ENCODE measurements at places on chromosomes 5 and 9.

- DNase-seq, result no peak
These were observed 27.7 kb downstream of the ECPAS start for GRCh38 chr9:111456529-111456928.

GRCh38 chr5:55578771-55579170, 44.0 kb upstream of the PLPP1 start:
- DNase-seq, result no peak

DNA sequence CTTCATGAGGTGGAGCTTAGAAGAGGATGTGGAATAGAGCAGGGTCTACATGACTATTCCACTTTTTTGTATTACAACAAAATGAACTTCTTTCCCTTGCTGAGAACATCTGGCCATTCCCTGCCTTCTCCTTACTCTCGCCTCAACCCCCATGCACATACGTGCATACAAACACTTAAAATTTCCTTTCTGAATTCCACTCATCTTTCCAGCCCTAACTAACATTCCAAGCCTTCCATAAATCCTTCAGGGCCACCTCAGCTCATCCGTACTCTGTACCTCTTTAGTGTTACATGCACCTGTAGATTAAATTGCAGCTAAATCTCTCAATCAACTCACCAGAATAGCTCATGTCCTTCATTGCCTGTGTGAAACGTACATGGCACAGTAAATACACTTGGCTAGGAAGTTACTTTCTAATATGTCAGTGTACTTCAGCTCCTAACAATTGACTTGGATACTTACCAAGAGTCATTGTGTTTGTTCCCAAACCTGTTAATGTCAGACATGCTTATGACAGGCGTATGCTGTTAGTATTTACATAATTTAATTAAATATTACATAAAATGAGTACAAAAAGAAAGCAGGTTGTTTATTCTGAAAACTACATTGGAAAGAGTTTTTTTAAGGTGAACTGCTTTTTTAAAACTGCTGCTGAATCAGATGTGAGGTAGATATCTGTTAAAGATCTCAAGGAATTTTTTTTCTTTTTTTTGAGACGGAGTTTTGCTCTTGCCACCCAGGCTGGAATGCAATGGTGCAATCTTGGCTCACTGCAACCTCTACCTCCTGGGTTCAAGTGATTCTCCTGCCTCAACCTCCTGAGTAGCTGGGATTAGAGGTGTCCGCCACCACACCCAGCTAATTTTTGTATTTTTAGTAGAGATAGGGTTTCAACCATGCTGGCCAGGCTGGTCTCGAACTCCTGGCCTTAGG, 55.7 kb downstream of the GLIS3 start:
- DNase-seq, result no peak

DNA sequence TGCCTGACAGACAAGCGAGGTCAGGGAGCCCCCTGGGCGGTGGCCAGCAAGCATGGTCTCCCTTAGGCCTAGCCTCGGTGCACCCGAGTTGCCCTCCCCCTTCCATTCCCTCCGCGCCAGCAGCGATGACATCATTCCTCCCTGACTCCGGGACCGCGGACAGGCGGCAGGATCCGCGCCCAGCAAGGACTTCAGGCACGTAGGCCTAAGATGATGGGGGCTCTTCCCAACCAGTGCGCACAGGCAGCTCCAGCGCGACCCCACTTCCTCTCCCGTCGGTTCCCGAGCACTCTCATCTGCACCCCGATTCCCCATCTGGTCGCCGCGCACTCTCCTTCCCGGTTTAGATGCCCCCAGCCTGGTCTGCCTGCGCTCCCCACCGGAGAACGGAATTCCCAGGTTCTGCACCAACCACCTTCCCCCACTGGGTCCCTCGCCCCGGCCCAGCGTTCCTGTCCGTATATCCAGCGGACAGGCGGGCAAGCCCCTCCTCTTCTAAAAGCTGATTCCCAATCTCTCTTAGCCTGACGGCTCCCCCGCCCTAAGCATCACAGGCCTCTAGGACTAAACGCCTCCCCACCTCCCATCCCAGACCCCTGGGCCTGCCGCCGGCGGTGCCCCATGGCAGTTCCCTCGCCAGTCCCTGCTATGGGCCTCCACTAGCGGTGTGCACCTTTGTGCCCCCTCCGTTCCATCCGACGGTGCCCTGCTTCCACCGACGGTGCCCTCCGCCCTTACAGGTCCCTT, 931 bp downstream of the FAM219A start:
- DNase-seq, result no peak

GRCh38 chr5:66992547-66992946, 204.1 kb downstream of the CD180 start:
- DNase-seq, result no peak

DNA sequence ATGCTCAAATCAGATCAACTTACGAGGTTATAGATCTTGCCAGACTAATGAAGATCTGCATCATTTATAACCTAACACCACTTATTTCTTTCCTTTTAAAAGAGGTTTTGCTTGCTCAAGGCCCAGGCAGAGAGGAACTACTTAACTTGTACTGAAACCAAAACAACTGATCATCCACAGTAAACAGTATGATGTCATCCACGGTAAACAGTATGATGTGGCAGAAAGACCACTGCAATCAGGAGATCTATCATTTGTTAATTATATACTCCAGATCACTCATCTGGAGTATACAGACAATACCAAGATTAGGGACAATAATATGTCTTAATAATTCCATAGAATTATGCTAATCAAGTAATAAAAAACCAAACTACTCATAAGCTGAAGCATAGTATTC, 116.8 kb downstream of the ADAMTS6 start:
- no peak for DNase-seq

GRCh38 chr5:131230406-131230805, 33.4 kb upstream of the CDC42SE2 start:
- no peak for DNase-seq

GRCh38 chr9:104993291-104993963, 65.5 kb upstream of the ABCA1 start:
- no peak for DNase-seq

- no peak for DNase-seq
These were observed 4.2 kb downstream of the ABCA1 start for GRCh38 chr9:104923740-104924139.

- no peak for DNase-seq
These were observed 144.1 kb downstream of the CEP120 start for GRCh38 chr5:123279136-123279535.

- DNase-seq, result no peak
These were observed 74.1 kb downstream of the SLC38A9 start for GRCh38 chr5:55638051-55638450.

- DNase-seq, result peak; percentile 60
These were observed 116.8 kb downstream of the RGS3 start for GRCh38 chr9:113580041-113580953.

DNA sequence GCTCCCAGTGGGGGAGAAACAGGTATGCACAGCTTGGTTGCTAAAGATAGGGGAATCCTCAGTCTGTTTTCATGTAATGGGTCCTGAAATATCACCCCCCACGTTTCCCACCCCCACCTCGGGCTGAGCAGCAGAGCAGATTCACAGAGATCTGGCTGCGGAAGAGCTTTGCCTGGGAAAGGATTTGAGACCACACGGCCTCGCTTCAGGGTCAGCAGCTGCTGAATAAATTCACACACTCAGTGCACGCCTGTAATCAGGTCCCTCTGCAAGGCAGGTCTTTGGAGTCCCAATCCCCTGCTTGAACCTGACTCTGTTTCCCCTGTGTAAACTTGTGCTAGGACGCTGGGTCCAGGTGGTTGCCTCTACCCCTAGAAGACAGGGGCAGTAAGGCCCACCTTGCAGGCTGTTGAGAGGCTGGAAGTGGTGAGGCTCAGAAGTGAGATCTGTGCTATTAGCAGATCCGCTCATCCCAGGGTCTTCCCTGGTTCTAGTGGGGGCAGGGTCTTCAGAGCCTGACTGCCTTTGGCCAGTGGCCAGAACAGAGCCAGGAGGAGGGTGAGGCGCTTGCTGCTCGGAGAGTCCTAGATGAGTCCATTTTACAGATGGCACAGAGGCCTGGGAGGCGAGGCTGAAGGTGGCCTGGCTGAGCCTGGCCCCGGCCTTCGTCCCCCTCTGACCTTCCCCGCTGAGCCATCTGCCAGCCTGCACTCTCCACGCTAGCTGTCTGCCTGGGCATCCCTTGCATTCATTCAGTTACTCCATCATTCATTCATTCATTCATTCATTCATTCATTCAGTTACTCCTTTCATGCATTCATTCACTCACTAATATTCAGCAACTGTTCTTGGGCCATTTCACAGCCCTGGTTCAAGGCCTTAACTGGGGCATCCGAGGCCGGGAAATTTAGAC, 16.7 kb upstream of the NEURL1B start:
- DNase-seq, result no peak

- no peak for DNase-seq
These were observed 152.0 kb downstream of the GAPVD1 start for GRCh38 chr9:125413579-125413978.

GRCh38 chr9:19372567-19372966, 7.5 kb downstream of the RPS6 start:
- DNase-seq, result no peak

GRCh38 chr5:13249854-13250253, 694.6 kb downstream of the DNAH5 start:
- no peak for DNase-seq

GRCh38 chr9:90365666-90366065, 277.0 kb downstream of the DIRAS2 start:
- DNase-seq, result no peak

DNA sequence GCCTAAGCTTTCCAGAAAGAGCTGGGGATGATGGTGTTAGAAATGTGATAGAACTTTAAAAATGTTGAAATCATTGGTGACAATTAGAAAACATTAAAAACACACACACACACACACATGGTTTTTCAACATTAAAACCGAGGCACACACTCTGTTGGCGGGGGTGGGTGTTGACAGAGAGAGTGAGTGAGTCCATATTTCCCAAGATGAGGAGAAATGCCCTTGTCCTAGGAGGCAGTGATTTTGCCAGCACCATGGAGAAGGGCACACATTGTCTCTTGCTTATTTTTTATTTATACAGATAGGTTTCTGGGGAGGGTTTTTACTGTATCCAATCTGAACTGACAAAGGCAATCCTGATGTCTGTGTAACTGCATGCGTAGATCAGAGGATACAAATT, 152.5 kb downstream of the INSYN2B start:
- no peak for DNase-seq

GRCh38 chr9:12351293-12352044, 341.7 kb upstream of the TYRP1 start:
- DNase-seq, result no peak

DNA sequence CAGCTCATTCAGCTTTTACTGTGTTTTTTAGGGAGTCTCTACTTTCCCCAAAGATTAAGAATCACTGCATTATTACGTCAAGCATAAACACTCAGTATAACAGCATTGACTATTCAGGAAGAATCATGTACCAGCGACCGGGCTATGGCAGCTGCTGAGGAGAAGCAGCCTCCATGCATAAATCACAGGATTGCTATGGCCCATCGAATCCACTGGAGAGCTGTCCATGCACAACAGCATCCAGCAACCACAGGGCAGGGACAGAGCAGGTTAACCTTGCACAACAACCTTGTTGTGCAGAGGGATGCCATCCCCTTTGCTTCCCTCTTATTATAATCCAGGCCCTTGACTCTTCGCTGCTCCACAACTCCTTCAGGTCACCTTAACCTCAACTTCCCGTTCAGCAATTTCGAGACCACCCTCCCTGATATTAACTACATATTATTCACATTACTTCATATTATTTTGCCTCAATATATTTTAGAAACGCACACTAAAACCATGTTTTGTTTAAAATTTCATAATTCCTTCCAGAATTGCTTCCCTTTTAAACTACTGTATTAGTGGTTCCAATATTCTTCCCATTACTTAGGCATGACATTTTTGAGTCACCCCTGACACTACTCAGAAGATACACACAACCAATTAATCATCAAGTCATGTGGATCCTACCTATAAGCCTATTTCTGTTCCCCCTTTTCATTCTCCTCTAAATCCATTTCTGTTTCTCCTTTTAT, 991 bp downstream of the IARS1 start:
- no peak for DNase-seq

DNA sequence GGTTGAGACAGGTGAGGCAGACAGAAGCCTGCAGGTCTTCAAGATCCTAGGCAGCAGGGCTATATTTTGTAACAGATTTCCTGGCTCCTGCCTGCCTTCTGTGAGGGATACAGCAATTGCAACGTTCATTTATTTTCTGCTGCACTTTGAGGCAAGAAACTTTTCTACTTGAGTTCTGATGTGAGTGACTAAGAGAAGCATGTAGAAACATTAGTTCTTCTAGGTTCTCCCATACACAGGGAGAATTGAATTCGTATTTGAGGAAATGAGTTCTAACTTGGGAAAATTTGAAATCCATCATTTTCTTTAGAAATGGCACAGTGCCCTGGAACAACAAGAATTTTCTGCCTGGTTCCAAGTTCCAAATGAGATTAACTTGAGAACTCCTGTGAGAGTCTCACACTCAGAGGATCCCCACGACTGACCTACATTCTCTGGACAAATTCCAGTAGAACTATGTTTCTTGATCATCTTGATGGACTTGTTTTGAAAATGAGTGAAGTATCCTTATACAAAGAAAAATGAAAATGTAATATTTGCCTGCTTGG, 15.0 kb downstream of the MAMDC2 start:
- DNase-seq, result no peak

DNA sequence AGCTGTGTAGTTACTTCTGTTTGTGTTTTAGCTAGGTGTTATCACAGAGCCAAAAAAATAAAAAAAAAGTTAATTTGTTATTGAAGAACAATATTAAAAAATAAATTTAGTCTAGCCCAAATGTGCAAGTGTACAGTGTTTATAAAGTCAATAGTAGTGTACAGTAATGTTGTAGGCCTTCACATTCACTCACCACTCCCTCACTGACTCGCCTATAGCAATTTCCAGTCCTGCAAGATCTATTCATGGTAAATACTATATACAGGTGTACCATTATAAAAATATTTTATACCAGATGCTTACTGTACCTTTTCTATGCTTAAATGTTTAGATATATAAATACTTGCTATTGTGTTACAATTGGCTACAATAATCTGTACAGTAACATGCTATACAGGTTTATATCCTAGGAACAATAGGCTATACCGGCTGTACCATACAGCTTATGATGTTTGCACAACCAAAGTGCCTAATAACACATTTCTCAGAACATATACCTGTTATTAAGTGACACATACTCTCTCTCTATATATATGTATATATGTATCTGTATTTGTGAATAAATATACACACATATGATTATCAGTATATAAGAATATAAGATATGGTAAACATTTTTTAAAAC, 341.4 kb upstream of the EDIL3 start:
- no peak for DNase-seq

DNA sequence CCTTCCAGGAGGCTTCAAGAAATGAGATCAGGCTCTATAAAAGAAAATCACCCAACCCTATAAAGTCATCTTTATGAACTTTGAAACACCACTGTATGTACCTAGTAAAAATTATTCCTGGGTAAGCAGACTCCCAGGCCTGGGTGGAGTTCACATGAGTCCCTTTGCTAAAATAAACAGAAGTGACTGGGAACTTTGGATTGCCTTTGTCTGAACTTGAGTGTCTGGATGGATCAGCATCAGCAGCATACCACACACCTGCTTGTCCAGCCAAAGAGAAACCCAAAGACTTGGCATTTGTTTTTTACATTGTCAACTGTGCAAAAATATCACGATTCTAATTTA, 79.6 kb upstream of the CDKN2B start:
- no peak for DNase-seq

- no peak for DNase-seq
These were observed 270.9 kb downstream of the HSPA4 start for GRCh38 chr5:133322743-133323142.

- no peak for DNase-seq
These were observed 53.0 kb downstream of the NR2F1 start for GRCh38 chr5:93635991-93636390.
